Activated CD8-positive, alpha-beta T cell treated with anti-CD3 and anti-CD28 coated beads, Interleukin-2, amount 10 ng/mL, durations not matched to agents 7 days and 5 days (primary cell): ENCODE measurements at places on chromosomes 6 and 20.

DNA sequence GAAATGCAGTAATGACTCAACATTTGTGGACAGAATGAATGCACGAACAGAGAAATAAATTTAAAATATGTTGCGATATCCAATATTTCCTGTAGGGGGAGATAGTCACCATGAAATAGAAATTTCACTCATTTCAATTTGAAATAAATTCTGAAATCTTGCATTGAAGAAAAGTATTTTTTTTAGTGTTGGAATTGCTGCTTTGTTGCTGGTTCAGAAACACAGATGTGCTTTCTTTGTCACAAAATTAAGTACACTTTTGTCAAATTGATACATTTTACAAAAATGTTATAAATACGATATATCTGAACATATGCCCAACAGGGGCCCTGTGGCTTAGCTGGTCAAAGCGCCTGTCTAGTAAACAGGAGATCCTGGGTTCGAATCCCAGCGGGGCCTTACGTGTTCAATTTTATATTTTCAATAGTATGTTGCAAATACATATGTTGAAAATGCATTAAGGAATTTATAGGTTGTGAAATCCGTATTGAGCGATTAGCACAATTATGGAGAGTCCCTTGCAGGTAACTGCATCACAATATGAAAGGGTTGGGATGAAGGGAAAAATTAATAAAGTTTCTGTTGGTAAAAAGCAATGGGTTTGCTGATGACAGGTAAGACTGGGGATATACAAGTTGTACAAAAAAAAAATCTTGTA, 85.4 kb upstream of the PRSS16 start:
- DNase-seq, result peak; percentile 46
- H3K27me3 ChIP-seq, result no peaks in the 10 kb centered on the region
- H3K4me3 ChIP-seq, result no peak overlapping the region
- H3K4me1 ChIP-seq, result peaks cover 27% of the 10 kb centered on the region

DNA sequence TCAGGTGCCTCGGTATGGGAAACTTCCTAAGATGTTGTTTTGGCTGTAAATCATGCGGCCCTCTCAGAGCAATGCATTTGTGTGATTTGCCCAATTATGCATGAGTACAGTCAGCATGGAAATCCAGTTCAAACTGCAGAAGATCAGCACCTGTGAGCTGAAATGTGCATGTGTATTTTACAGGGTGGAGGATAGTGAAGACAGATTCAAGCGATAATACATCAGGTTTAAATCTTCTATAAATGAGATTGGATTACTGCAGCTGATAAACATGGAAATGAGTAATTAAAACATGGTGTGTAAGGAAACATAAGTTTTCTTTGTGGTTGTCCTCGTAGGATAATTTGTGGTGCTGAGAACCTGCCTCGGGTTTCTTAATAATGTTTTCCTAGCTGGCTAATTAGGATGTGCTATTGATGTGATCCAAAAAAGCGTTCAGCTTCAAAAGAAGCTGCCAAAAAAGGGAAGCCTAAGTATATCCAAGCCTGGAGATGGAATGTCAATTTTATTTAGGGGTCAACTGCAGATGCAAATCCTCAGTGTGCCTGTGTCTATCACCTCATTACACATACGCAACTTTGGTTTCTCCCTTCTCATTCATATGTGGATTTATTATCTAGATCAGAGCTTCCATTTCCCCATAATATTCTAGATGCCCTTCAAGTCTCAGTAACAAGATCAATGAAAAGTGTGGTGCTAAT, 117.1 kb upstream of the CCDC28A start:
- no peak for DNase-seq
- no peak overlapping the region for H3K4me3 ChIP-seq
- no peaks in the 10 kb centered on the region for H3K36me3 ChIP-seq
- no peak overlapping the region for H3K27ac ChIP-seq
- H3K4me1 ChIP-seq, result peaks cover 4% of the 10 kb centered on the region

GRCh38 chr6:39892490-39893129, 41.7 kb downstream of the MOCS1 start:
- no peaks in the 10 kb centered on the region for H3K4me1 ChIP-seq
- DNase-seq, result peak; percentile 32
- H3K36me3 ChIP-seq, result no peaks in the 10 kb centered on the region
- H3K27ac ChIP-seq, result no peak overlapping the region
- no peak overlapping the region for H3K4me3 ChIP-seq
- peaks cover 5% of the 10 kb centered on the region for H3K27me3 ChIP-seq

GRCh38 chr6:116208056-116208785, 45.7 kb downstream of the TSPYL4 start:
- H3K4me3 ChIP-seq, result no peak overlapping the region
- H3K27ac ChIP-seq, result no peak overlapping the region
- H3K36me3 ChIP-seq, result no peaks in the 10 kb centered on the region
- DNase-seq, result no peak
- H3K27me3 ChIP-seq, result no peaks in the 10 kb centered on the region

- H3K36me3 ChIP-seq, result no peaks in the 10 kb centered on the region
- no peaks in the 10 kb centered on the region for H3K4me1 ChIP-seq
- H3K4me3 ChIP-seq, result no peak overlapping the region
- H3K27me3 ChIP-seq, result peaks cover 6% of the 10 kb centered on the region
- no peak overlapping the region for H3K27ac ChIP-seq
Observed at GRCh38 chr6:12974551-12974950, 258.0 kb downstream of the PHACTR1 start.

DNA sequence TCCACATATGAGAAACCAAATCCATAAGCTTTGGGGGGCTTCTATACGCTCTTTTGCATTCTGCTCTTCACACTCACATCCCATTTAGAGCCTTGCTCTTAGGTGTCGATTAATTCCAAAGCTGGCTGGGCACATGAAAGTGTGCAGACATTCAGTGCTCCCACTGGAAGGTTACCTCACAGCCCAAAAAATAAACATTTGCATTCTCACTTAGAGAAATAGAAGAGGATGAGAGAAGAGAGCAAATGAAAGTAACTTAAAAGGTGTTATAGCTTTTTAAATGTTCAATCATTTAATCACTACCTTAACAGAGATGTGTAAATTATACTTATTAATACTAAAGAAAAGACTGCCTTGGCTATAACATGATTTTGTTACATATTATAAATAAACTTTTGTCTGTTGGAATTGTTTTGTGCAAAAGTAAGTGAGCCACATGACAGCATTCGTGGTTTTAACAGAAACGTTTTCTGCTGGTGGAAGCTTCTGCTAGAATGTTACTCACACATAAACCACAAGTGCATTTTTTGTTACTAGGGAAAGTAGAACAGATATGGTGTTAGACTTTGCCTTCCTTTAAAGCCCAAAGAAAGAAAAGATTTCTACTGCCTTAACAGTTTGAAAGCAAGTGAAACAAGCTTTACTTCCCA, 116.7 kb downstream of the SIM1 start:
- H3K36me3 ChIP-seq, result no peaks in the 10 kb centered on the region
- H3K4me1 ChIP-seq, result no peaks in the 10 kb centered on the region
- H3K27ac ChIP-seq, result no peak overlapping the region

- no peak overlapping the region for H3K4me3 ChIP-seq
- peaks cover 8% of the 10 kb centered on the region for H3K36me3 ChIP-seq
- no peak overlapping the region for H3K27ac ChIP-seq
Observed at GRCh38 chr6:109024368-109024767, 70.3 kb downstream of the SESN1 start.

DNA sequence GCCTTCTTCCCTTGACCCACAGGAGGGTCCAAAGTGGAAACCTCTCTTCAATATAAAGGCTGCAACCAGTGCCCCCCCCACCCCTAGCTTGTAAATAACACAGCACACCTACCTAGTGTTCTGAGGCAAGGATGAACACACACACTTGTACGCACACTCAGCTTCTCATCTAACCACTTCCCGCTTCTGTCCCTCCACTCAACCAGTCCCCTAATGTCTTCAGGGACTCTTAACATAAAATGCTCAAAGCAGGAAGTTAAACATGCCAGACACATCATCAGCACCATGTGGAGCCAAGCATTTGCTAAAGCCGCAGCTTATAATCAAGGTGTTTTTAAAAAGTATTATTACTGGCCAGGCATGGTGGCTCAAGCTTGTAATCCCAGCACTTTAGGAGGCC, 35.3 kb downstream of the FOXQ1 start:
- H3K4me3 ChIP-seq, result no peak overlapping the region
- no peak for DNase-seq

DNA sequence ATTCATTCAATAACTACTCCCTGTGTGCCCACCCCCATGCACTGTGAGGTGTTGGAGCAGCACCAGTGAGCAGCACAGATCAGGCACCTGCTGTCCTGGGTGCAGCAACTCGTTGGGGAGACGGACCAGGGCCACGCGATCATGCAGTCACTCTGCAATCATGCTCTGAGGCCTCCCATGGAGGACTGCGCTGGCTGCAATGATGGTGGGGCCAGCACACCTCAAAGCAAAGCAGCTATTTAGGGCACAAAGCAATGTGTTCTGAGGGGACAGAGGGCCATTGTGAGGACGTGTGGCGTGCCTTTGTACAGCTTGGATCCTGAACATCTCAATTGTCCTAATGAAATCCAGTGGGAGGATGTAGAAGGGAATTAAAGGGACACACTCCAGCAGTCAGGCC, 41.0 kb upstream of the MPC1 start:
- H3K4me1 ChIP-seq, result peaks cover 22% of the 10 kb centered on the region
- no peak overlapping the region for H3K4me3 ChIP-seq
- no peaks in the 10 kb centered on the region for H3K36me3 ChIP-seq
- no peak for DNase-seq
- H3K27ac ChIP-seq, result no peak overlapping the region

GRCh38 chr6:44332585-44332984, 9.9 kb upstream of the SPATS1 start:
- no peak overlapping the region for H3K4me3 ChIP-seq
- DNase-seq, result no peak
- H3K27ac ChIP-seq, result no peak overlapping the region
- peaks cover 34% of the 10 kb centered on the region for H3K27me3 ChIP-seq

DNA sequence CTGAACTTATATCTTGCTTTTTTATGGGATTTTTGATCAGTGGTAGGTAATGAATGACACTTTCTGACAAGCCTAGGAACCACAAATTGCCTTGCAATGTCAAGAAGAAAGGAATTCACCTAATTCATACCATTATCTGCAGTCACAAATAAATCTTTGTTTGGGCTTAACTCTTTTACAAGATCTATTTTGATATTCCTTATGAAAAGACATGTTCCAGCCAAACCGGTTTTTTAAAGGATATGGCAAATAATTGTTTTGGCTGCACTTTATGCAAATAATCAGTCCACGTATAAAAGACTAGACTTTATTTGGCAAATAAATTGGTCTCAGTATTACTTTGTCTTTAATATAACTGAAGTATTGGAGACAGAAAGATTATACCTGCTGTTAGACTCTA, 771.7 kb upstream of the ADGRB3 start:
- H3K27me3 ChIP-seq, result no peaks in the 10 kb centered on the region
- H3K4me1 ChIP-seq, result no peaks in the 10 kb centered on the region
- DNase-seq, result no peak
- H3K27ac ChIP-seq, result no peak overlapping the region

DNA sequence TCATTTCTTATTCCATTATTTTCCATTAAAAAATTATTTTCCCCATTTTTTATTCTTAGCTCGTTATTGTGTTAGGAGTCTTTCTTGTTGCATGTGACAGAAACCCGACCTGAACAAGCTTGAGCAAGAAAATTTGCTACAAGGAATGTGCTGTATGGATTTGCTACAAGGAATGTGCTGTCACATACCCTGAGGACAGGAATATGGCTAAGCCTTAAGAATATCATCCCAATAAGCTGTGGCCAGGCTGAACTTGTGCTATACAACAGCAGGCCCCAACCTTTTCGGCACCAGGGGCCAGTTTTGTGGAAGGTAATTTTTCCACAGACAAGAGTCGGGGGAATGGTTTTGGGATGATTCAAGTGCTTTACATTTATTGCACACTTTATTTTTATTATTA, 114.0 kb downstream of the TRMT11 start:
- H3K27ac ChIP-seq, result no peak overlapping the region
- no peaks in the 10 kb centered on the region for H3K27me3 ChIP-seq
- DNase-seq, result no peak

GRCh38 chr6:69038841-69039240, 403.8 kb downstream of the ADGRB3 start:
- H3K4me1 ChIP-seq, result no peaks in the 10 kb centered on the region
- H3K27ac ChIP-seq, result no peak overlapping the region
- H3K36me3 ChIP-seq, result no peaks in the 10 kb centered on the region
- no peak overlapping the region for H3K4me3 ChIP-seq
- DNase-seq, result no peak
- H3K27me3 ChIP-seq, result no peaks in the 10 kb centered on the region

DNA sequence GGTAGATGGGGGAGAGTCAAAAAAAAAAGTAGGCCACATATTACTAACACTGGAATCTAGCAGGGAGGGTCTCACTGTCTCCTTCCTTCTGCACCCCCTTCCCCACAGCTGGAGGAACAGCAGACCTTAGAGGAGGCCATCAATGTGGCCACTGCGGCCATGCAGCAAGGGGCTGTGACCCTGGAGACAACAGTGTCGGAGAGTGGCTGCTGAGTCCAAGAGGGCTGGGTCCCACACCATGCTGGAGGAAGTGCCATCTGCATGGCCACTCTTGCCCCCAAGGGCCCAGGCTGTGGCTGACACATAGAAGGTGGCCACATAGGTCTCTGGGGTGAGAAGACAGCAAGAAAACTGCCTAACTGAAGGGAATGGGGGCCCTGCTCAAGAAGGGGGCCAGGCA, 2.6 kb upstream of the DEF6 start:
- H3K27ac ChIP-seq, result no peak overlapping the region
- no peak for DNase-seq
- H3K4me1 ChIP-seq, result peaks cover 22% of the 10 kb centered on the region
- H3K4me3 ChIP-seq, result no peak overlapping the region
- H3K36me3 ChIP-seq, result peaks cover 45% of the 10 kb centered on the region

DNA sequence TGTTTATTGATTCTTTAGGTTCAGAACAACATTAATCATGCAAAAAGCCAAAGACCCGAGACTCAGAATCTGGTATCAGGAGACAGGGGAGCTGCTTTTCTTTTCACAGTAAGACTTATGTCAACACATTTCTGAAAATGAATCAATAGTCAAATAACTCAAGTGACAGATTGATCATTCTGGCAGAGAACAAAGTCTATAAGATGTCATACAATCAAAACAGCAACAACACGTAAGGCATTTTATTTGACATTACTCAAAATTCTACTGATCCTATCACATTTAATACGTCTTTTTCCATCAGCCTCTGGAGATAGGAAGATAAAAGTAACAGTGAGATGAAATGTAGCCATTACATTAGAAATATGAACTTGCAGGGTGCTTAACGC, 93.4 kb upstream of the EEF1E1 start:
- peaks cover 5% of the 10 kb centered on the region for H3K27me3 ChIP-seq
- no peaks in the 10 kb centered on the region for H3K36me3 ChIP-seq
- no peak overlapping the region for H3K4me3 ChIP-seq

DNA sequence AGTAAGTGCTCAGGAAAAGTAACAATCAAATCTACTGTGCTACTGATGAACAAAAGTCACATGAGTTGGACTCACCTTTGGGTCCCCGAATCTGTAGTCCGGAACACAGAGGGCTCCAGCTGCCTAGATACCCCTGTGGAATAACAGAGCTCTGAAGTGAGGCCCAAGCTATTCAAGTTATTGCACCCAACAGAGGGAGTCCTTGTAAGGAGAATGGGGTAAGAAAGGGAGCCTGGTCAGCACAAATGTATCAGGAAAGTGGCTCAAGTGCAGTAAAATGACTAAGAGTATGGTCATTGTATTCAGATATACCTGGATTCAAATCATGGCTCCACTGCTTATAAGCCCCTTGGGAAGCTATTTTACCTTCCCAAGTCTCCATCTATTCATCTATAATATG, 20.9 kb downstream of the EDN1 start:
- no peak overlapping the region for H3K27ac ChIP-seq
- no peaks in the 10 kb centered on the region for H3K36me3 ChIP-seq
- H3K4me1 ChIP-seq, result no peaks in the 10 kb centered on the region
- H3K4me3 ChIP-seq, result no peak overlapping the region
- peaks cover 6% of the 10 kb centered on the region for H3K27me3 ChIP-seq
